ENCODE measurements at places on chromosomes 11 and 22. TPM values are rescaled to one million over a fixed set of nuclear protein-coding genes. Genes with fewer than 3 reads are reported as not detected.

Gene MFNG
- 20.6 TPM for total RNA-seq

Gene CNGA4
- 0.29 TPM for total RNA-seq

Gene SAAL1
- 16.0 TPM for total RNA-seq

Gene SCGB2A2
- 715 TPM for total RNA-seq

Gene MS4A14
- 2.3 TPM for total RNA-seq

Data from breast epithelium (tissue), 4 donors.